ENCODE measurements at places on chromosomes 5 and 9. TPM values are rescaled to one million over a fixed set of nuclear protein-coding genes. Genes with fewer than 3 reads are reported as not detected.

GRCh38 chr5:53041071-53041692 is 52.0 kb downstream of the ITGA2 start:
- no peak overlapping the region for H3K27ac ChIP-seq
- H3K27me3 ChIP-seq: no peaks in the 10 kb centered on the region
- DNase-seq: no peak

Gene FYB1
- total RNA-seq: not detected

GRCh38 chr5:180644129-180644824 is 5.1 kb downstream of the FLT4 start:
- peaks cover 30% of the 10 kb centered on the region for H3K27me3 ChIP-seq
- no peak overlapping the region for H3K27ac ChIP-seq
- H3K36me3 ChIP-seq: no peaks in the 10 kb centered on the region
- no peak overlapping the region for H3K4me3 ChIP-seq
- no peaks in the 10 kb centered on the region for H3K4me1 ChIP-seq

DNA sequence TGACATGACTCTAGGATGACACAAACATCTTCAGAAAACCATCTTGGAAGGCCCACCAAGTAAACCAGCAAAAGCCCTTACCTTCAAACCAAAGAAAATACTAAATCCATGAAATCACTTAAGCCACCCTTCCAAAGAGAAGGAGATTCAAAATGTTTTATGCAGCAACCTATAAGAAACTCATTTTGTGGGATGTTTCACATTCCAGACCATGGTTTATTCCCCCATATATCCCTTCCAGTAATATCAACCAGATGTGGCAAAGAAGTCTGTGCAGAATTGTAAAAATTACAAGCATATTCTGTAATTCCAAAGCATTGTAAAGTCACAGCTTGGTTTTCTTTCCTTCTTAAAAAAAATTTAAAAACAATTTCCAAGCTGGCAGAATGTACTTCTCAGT is 117.4 kb downstream of the SLIT3 start:
- H3K4me1 ChIP-seq: no peaks in the 10 kb centered on the region
- H3K27me3 ChIP-seq: no peaks in the 10 kb centered on the region
- no peaks in the 10 kb centered on the region for H3K36me3 ChIP-seq
- H3K27ac ChIP-seq: no peak overlapping the region
- H3K4me3 ChIP-seq: no peak overlapping the region
- DNase-seq: no peak

Data from endodermal cell (in vitro differentiated cells).